ENCODE measurements at places on chromosomes 16 and 17. TPM values are rescaled to one million over a fixed set of nuclear protein-coding genes. Genes with fewer than 3 reads are reported as not detected.

DNA sequence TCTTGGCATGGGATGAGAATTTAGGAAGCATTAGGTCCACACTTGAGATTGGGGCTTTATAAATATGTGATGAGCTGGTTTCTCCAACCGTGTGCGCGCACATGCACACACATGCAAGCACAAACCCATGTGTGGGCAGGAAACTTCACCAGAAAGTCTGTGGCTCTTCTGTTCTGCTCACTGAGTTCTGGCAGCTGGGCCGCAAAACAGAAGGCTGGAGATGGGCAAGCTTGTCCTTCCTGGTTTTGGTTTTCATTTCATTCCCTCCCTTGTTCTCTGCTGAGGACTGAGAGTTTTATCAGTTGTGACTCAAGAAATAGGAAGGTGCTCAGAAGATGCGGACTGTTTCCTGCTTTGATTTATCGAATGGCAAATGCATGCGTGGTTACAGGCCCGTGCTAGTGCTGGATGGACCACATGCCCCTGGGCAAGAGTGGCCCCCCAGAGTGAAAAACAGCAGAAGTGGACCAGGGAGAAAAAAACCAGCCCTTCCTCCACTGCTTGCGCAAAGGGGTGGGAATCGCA lies 14.1 kb downstream of the MAP3K14 start:
- peak; percentile 54 for DNase-seq

DNA sequence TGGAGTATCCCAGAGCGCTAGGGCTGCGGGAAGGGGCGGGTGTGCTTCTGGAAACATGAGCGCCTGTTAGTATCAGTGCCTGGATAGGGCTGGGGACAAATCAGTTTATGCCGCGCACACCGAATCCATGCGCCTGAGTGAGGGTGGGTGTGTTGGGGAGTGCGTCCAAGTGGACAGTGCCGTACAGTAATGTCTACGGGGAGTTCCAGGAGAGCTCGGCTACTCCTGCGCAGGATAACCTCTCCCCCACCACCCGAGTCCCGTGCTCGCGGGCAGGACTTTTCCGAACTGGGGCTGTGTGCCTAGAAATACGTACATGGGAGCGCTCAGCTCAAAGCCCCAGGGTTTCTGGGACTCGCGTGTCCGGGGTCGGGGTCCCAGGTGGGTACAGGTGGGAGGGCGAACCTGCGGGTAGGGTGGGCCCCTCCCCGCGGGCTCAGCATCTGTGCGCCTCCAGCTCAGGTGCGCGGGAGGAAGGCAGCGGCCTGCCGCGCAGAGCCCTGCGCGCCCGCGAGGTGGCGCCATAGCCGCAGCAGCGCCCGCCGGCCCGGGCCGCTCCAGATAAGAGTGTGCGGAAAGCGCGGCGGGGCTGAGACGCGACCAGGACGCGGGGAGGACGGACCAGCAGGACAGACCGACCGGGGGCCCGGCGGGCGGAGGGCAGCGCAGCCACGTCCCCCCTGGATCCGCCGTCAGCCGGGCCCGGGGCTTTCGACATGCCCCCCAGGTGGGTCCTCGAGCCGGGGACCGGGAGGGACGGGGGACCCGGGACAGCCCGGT lies at the start of gene HIC1:
Gene HIC1 (plus strand): TSS at position 592 of the 780 bp plus-strand sequence. CDS start 1,588 bp downstream, outside the sequence.
- peak; percentile 27 for DNase-seq

DNA sequence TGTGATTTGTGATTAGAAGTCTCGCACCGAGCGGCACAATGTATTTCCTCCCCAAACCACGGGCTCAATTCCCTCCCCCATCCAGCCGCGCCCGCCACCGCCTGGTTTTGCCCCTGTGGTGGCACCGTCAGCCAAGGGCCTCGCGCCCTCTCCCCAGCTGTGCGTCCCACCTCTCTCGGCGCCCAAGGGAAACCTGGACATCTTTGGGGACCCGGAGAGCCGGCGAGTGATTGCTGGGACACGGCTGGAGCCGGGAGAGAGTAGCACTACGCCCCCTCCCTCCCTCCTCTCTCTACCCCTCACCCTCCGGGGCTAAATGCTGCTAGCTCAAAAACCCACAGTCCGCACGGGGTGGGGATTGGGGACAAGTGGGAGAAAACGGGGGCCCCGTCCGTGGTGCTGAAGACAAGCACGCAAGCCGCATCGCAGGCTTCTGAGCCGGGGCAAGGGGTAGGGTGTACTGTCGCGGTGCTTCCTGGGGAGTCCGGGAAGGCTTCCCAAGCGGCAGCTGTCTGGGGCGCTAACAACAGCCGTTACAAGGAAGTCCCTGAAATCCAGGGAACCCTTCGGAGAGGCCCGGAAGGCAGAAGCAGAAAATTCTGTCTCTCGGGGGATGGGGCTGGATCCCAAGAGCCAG lies 1.4 kb downstream of the CBLN1 start:
- DNase-seq = no peak

GRCh38 chr17:29562615-29563014 lies 4.2 kb downstream of the ABHD15 start:
- DNase-seq = peak; percentile 33

- no peak for DNase-seq
Observed at GRCh38 chr17:43891851-43892646, 15.3 kb downstream of the MPP2 start.

DNA sequence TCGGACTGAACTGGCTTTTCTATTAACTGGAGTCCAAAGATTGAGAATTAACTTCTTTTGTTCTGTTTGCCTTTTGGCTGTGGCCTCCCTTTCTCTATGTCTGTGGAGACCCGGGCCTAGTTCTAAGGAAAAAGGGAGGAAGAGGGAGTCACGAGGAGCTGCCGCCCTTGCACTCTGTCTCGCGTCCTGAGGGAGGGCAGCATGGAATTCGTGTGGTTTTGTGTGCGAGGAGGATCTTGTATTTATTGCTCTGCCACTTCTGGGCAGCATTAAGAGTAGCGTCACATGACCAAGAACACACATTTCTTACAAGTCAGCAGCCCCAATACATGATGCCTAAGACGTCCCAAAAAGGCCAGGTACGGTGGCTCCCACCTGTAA lies 23.6 kb downstream of the METTL22 start:
- no peak for DNase-seq

- DNase-seq = peak; percentile 83
Observed at GRCh38 chr17:38572669-38573365, 32.9 kb downstream of the SRCIN1 start.

The LRRC46 gene
- total RNA-seq = 0.59 TPM

DNA sequence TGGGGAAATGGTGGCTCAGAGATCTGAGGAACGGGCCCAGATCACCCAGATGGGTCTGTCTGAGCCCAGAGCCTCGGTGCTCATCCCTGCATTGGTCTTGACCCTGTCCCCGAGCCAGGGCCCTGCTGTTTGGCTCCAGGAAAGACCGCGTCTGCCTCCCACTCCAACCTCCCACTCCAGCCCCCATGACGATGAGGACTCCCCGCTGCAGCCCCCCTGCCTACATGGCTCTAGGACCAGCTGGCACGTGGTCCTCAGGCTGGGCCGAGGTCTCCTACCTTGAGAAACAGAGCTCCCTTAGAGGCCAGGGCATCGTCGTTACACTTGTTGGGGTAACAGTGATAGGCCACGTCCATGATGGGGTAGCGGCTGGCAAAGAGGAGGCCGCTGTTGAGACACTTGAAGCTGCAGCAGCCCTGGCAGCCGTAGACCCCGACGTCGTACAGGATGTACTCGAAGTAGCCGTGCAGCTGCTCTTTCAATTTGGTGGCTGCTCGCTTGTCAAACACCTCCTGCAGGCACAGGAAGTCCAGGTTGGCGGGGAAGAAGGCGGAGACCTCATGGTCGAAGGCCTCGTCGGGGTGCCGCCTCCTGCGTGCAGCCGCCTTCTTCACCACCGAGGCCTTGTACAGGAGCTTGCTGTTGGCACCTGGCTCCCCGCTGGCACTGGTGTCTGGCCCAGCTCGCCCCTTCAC lies 59.9 kb downstream of the PRMT7 start:
- no peak for DNase-seq

- DNase-seq = no peak
Observed at GRCh38 chr17:11097121-11097520, 143.9 kb upstream of the SHISA6 start.

DNA sequence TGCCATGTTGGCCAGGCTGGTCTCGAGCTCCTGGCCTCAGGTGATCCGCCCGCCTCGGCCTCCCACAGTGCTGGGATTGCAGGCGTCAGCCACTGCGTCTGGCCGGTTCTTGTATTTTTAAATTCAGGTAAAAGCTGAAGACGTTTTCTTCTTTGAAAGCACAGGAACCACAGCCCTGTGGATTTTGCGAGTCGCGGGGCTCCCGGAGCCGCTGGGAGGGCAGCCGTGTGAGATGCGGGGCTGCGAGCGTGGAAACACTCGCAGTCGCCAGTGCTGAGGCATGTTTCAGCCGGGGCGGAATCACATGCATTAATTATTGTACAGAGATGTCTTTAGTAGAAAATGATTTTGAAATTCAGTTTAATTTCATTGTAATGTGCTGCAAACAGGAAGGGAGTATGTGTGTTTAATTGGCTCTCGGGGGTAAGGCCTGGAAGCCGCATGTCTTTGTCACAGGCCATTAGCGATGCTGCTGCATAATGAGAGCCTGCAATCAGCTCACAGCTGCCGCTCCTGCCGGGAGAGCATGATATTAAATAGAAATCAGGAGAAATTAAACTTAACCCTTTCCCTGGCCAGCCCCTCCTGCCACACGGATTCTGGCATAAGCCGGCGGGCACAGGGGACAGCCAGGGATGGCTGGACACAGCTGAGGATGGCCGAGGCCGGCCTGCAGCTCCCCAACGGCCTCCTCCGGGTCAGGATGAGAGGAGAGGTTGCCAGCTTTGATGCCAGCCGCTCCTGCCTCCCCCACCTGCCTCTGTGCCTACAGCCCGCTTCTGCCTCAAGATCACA lies 35.4 kb upstream of the CDH15 start:
- DNase-seq = no peak

The INCA1 gene
- total RNA-seq = 2.5 TPM

The MPO gene
- 0.74 TPM for total RNA-seq

DNA sequence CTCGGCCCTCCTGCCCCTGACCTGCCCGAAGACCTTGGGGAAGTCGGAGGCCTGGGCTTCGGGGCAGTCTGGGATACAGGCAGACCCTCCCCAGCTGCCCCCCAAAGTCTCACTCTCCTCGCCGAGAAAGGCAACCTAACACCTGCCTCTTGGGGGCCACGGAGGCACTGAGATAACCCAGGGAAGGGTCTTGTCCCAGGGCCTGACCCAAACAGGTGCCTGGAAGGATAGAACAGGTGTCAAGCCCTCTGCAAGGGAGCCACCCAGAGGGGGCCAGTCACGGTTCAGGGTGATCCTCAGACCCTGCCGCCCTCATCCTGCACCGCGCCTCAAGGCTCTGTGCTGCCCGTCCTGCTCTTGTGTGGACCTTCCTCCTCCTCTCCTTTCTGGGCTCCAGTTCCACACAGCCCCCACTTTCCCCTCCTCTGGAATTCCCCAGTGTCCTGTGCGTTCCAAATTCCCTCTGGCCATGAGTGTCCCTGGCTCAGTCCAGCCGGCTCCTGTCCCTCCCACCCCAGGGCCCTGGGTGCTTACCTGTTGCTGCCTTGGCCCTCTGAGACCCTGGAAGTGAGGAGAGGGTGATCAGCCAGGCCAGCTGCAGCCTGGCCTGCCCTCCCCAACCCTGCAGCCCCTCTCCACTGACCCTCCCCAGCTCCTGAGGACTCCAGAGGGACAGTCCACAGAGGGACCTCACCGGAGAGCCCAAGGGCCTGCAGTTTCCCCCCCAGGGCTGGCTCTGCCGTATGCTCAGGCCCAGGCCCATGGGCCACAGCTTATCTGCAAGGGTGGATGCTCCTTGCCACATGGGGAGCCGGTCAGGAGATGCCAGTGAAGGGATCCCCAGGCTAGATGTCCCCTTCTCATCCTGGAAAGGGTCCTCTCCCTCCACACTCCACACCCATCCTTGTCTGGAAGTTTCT lies 3.8 kb downstream of the PRSS27 start:
- DNase-seq = no peak

The C1QTNF1 gene
- total RNA-seq = 12.5 TPM

DNA sequence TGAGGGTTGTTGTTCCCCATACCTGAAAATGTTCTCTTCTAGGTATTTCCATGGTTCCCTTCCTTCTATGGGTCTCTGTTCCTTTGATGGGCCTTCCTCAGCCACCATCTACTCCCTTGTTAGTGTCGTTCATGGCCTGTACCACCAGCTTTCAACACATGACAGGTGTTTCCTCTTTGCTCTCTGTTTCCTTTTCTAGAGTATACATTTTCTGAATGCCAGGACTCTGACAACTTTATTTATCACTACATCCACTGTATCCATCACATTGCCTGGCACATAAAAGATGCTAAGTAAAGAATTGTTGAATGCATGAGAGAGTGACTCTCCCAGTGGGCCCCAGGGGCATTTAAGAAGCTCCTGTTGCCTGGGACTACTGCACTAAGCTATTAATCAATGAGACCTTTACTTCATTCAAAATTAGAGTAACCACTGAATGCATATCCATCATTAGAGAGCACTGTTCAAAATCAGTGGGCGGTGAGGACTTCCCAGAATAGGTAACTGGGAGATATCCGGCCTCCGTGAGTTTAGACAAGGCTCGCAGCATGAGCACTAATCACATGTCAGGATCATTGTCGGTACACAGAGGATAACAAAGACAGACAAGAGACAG lies 255.0 kb downstream of the CBLN1 start:
- DNase-seq = no peak

DNA sequence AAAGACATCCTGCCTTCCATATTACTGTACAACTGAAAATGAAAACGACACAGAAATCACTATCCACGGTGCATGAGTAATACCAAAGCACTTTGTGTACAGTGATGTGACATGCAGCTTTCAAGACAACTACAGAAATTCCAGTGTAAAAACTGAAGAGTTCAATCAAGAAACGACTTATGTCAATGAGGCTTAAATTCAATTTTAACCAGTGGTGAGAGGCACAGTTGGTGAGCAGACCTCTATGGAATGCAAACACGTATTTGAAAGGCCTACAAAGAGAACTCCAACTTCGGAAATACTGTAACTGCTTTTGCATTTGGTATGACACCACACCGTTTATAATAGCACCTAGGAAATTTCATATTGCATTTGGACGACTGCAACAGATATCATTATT lies 87.6 kb downstream of the USP31 start:
- DNase-seq = no peak

The GSE1 gene
- total RNA-seq = 31.6 TPM

DNA sequence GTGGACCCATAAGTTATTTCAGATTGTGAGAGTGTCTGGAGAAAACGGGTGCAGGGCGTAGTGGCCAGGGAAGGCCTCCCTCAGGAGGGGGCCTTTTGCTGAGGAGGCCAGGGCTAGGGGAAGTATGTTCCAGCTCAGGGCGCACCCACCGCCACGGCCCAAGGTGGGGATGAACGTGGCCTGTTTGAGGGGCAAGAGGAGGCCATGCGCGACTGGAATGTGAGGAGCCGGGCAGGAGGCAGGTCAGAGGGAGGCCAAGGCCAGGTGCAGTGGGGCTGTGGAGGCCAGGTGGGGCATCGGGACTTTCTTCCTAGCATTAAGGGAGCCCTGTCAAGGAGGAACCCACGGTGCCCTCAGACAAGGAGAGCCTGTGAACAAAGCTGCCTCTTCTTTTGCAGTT lies 26.7 kb downstream of the SLC12A3 start:
- no peak for DNase-seq
